ENCODE measurements at places on chromosomes 11 and 22.

DNA sequence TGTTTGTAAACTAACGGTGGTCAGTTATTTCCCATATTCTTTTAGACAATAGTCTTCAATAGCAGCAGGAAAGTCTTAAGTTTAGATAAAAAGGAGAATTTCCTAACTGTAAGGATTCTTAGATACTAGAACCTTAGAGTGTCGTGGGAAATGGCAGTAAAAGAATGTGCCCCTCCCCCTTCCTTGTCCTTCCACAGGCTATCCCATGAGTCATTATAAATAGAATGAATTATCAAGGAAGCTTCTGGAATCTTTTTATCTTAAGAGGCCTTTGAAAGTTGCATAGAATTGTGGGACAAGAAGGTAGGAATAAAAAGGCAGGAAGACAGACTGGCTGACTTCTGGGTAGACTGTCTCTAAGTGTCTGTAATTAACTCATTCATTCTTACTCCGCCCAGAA lies 165.2 kb upstream of the TBCEL start:
- DNase-seq, result no peak

DNA sequence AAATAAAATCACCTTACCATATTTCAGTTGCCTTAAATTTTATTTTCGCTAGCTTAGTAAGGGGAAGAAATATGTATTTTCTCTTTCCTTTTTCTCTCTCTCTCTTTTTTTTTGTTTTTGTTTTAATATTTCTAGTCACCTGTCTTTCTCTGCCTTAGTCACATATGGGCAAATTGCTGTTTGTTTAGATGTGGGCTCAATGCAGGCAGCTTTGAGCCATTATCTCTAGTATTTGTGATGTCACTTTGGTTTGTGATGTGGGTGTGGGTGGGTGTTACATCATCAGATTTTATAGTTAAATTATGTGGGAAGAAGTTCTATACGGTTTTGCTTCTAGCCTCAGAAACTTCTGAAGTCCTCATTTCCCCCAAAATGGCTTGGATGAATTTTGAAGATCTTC lies at the start of gene C22orf31:
TSS of gene C22orf31 (minus strand) at position 59 of the 400 bp plus-strand sequence. CDS start at position 20, 39 bp downstream.
- no peak for DNase-seq

DNA sequence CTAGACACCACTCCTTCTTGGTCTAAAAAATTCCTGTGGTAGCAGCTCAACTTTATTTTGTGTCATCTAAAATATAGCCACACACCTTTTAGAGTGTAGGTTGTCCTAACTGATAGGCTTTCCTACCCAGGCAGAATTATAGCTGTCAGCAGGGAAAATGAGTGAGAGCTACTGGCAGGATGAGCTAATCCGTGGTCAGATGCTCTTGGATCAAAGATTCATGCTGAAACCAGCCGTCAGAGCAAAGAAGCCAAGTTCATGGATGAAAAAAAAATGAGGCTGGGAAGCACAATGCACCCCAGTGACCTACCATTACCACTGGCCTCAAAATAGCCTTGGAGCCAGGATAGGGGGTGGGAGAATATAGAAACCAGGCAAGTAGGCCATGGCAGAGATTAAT lies 113.1 kb upstream of the BLID start:
- no peak for DNase-seq

GRCh38 chr11:128802358-128802981 lies 64.6 kb downstream of the KCNJ1 start:
- DNase-seq, result peak; percentile 31

GRCh38 chr11:107619926-107620325 lies 29.0 kb downstream of the ELMOD1 start:
- DNase-seq, result no peak

DNA sequence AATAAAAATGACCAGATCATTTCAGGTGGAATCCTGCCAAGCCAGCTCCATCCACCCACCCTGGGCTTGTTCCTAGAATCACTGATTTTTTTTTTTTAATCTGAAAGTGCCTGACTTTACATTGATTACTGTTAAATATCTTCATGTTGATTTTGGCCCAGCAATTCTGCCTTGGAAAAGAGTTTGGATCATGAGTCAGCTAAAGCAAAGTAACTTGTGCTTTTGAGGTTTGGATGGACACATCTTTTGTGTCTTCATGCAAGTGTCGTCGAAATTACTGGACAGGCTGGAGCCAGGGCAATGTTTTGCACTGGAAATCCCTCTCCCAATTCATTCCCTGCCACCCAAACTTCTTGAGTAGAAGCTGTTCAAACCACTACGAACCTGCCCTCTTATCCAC lies 164.0 kb upstream of the SYT13 start:
- DNase-seq, result no peak

DNA sequence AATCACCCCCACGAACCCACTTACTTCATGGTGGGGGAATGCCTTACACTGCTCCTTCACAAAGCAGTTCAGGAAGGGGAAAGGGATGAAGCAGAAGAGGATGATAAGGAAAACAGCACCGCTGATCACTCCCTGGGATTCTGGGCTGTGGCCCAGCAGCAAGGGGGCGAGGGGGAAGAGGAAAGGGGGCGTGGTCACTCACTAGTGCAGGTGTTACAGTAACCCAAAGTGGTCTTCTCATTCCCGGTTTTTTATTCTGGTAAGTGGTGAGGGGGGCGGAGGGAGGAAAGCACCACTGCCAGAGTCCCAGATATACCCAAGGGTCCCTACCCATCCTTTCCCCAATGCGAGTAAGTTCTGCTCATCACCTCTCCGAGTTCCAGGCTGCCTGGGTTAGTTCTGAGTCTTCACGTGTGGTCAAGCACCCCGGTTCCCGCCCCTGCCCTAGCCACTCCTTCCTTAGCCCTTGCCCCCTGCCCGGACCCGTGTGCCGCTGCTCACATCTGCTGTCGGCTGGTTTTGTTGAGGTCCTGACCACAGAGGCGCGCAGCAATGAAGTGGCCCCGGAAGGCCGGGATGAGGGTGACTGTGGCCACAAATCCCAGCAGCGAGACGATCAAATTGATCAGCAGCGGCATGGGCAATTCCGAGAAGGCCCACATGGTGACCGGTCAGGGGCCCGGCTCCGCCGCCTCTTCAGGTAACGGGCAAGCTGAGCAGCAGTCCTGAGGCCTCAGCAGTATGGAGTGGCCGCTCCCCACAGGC lies 477 bp downstream of the DPAGT1 start:
- peak; percentile 34 for DNase-seq
